Activated T-helper 1 cell treated with anti-CD3 and anti-CD28 coated beads, Interleukin-2, amount 50 U/mL, for 16 hours (primary cell): ENCODE measurements at places on chromosomes 4 and X.

GRCh38 chrX:39164212-39164611, 363.0 kb downstream of the MID1IP1 start:
- no peak for DNase-seq

- DNase-seq: no peak
Observed at GRCh38 chr4:27084685-27085361, 224.2 kb downstream of the STIM2 start.

- DNase-seq: no peak
Observed at GRCh38 chr4:153494562-153494961, 28.4 kb downstream of the TMEM131L start.

DNA sequence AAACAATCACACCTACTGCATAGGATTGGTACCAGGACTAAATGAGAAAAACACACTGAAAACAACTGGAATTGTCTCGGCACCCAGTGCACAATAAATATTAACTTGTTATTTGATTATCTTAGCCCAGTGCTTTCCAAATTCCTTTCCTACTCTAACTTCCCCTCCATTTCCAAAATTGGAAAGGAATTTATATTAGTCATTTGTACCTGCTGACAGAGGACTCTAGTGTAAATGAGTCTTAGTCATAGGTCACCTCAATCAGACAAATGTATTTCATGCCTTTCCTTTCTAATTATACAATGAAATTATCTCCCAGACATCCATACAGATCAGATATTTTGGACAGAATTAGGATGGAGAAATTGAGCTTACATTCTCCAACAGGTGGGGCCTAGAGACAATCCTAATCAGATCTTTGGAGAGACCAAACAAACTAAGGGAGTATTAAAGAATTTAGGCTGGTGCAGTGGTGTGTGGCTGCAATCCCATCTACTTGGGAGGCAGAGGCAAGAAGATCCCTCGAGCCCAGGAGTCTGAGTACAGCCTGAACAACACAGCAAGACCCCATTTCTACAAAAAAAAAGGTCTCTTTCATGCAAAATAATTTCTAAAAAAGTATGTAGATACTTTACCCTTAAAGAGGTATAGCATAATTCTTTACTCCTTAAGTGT, 10.1 kb downstream of the SH3D19 start:
- no peak for DNase-seq

DNA sequence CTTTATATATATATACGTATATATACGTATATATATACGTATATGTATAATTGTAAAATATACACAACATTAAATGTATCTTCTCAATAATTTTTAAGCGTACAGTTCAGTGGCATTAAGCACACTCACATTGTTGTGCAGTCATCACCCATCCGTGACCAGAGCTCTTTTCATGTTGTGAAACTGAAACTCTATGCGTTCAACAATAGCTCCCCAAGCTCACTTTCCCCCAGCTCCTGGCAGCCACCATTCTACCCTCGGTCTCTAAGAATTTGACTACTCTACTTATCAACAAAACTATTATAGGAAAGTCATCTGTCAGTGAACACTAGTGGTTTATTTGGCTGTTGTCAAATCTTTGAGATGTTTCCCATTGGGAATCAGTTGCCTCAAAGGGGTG, 621.8 kb upstream of the GALNT7 start:
- DNase-seq: no peak

DNA sequence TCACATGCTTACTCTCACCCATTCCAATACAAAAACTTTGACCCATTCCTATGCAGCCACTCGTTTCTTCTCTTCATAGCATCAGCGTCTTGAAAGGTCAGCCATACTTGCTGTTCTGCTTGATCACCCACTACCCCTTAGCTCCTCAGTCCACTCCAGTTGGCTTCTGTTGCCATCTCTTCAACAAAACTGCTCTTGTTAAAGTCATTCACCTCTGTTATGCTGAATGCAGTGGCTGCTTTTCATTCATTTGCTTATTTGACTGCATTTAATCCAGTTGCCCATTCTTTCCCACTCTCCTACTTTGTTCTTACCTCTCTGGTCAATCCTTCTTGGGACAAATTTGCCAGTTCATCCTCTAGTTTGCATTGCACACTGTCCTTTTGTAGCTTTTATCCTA, 24.9 kb downstream of the CEP135 start:
- no peak for DNase-seq

DNA sequence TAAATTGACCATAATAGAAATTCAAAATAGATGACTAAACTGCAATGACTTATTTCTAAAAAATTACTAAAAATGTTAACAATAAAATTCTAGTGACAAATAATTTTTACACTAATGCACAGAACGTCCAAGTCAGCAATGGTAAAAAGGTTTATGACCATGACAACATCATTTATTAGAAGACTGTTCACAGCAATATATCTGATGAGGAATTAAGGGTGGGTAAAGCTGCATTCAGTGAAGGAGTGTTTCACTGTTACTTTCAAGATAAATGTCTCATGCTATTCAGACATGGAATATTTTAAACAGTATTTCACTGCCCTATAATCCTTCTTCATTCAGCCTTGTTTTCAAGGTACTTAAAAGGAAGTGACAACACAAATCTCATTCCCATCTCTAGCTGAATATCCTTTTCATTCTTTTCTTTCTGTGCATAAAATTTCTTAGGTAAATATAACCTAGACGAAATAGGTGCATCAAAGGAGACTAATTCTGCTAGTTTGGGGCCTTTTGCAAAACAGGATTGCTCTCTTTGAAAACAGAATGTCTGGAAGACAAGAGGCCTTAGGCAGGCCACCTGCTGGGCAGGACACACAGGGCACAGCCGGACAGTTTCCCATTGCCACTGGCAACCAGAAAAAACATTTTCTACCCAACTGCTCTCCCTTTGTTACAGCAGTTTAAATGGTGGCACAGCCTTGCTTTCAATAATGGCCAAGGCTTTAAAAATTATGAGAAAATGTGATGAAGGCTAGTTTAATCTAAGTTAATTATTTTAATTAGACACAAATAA, 600.3 kb downstream of the SPRY1 start:
- DNase-seq: no peak

GRCh38 chr4:87532907-87533306, 3.7 kb upstream of the SPARCL1 start:
- DNase-seq: no peak

DNA sequence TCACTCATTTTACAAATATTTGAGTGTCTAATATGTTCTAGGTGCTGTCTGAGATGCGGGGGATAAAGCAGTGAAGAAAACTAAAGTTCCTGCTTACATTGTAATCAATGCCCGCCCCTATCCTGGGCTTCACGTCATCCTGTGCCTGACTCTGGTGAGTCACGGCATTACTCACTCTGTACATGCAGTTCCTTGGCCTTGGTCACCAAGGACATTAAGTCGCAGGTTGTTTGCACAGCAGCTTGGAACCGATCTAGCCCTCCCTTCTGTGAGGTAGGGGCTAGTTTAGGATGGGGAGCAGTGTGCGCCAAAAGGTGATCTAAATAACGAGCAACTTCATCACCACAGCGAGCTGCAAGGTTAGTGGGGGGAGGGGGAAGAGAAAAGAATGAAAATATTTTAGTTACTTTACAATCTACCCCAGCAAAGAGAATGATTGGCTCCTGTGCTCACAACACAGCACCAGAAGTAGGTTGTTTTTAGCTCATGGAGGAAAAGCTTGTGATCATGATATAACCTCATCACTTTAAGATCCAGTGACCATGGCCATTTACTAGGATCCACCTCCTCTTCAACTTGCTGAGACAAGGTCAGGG, 48.0 kb upstream of the HDAC8 start:
- no peak for DNase-seq

DNA sequence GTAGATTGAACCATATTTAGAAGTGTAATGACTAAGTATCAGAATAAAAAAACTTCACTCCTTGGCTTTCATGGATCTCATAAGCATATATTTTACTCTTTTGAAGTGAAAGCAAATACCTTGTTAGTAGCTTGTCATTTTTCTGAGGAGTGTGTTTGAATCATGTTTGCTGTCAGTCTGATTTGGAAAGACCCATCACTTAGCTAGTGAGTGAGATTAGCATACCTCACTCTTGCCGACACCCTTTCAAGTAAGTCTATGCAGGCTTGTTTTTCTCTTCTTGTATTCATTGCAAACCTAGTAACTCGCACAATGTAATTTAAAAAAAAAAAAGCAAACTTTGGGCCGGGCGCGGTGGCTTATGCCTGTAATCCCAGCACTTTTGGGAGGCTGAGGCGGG, 360.0 kb downstream of the ARHGAP24 start:
- DNase-seq: no peak

DNA sequence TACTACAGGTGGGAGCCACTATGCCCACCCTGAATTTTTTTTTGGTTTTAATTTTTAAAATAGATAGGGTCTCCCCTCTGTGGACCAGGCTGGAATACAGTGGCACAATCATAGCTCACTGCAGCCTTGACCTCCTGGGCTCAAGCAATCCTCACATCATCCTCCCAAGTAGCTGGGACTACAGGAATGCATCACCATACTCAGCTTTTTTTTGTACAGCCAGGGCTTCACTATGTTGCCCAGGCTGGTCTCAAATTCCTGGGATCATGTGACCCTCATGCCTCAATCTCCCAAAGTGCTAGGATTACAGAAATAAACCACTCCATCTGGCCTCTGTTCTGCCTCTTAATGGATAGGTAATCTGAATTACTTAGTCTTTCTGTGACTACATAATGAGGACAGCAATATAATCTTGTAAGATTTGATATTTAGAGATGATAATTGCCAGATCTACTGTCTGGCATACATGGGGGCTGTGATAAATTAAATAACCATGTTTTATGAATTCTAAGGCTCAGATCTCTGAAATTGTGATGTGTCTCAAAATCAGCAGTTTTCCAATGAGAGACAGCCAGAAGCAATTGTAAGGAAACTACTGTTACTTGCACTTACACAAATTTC, 26.7 kb downstream of the PDS5A start:
- DNase-seq: no peak

DNA sequence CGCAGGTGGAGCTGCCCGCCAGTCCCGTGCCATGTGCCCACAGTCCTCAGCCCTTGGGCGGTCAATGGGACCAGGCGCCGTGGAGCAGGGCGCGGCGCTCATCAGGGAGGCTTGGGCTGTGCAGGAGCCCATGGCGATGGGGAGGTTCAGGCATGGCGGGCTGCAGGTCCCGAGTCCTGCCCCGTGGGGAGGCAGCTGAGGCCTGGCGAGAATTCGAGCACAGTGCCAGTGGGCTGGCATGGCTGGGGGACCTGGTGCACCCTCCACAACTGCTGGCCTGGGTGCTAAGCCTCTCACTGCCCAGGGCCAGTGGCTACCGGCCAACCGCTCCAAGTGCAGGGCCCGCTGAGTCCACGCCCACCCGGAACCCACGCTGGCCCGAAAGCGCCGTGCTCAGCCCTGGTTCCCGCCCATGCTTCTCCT, 646.5 kb downstream of the GABRG1 start:
- DNase-seq: no peak

- no peak for DNase-seq
Observed at GRCh38 chr4:5026371-5026770, 7.1 kb upstream of the CYTL1 start.

DNA sequence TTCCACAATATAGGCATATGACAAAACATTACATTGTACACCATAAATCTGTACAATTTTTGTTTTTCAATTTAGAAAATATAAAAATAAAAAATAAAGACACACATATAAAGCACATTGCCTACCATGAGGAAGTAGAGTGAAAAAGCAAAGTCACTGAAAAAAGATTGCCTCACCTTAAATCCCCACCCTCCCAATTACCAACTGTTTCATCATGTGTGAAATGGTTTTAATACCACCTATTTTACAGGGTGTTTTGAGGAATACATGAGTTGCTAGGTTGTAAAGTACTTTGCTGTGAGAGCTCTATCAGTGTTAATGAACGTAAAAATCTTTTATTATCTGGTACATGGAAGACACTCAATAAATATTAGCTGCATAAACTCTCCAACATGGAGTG, 373.6 kb upstream of the NDST3 start:
- no peak for DNase-seq

DNA sequence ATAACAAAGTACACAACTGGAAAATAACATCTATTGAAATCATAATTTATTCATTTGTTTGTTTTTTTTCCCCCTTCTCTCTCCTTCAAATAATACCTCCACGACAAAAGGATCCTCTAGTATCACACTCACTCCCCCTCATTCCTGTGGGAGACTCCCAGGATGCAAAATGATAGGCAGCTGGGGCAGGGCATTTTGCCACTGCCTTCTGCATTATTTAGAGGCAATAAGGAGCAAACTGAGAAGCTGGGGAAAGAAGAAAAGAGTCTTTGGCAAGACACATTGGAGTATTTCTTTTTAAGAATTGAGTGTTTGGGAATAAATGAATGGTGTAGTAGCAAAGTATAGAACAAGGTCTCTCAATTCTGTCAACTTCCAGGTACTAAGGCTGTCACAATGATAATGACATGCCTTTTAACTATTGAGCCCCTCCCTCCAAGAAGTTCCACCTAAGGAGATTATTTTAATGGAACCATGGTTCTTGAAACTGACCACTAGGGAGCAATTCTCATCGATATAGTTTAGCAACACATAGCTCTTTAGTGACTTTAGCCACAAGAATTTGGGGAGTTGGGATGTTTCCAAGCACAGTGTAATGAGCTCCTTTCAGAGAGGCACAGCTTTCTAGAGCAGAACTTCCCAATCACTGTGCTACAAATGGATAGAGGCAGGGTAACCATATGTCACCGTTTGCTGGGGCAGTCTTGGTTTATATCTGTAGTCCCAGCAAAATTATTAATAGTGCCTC, 303.3 kb downstream of the FRMPD4 start:
- no peak for DNase-seq

- DNase-seq: no peak
Observed at GRCh38 chr4:146371812-146372211, 149.9 kb downstream of the SLC10A7 start.

DNA sequence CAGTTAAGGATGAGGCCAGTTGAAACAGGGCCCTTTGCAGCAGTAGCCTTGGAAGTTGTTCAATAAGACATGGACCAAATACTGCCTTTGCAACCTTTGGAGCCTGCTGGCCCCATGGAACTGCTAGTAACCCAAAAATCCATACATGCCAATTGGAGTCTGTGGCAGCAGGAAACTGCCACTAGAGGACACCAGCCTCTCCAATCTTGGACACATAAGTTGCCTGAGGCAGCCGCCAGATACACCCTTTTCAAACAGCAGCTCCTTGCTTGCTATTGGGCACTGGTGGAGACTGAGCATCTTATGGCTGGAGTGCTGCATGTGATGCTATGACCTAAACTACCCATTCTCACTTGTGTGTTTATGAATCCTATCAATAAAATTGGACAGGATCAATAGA, 14.8 kb upstream of the LAP3 start:
- no peak for DNase-seq

- DNase-seq: no peak
Observed at GRCh38 chr4:184397516-184398163, 76.7 kb downstream of the IRF2 start.

DNA sequence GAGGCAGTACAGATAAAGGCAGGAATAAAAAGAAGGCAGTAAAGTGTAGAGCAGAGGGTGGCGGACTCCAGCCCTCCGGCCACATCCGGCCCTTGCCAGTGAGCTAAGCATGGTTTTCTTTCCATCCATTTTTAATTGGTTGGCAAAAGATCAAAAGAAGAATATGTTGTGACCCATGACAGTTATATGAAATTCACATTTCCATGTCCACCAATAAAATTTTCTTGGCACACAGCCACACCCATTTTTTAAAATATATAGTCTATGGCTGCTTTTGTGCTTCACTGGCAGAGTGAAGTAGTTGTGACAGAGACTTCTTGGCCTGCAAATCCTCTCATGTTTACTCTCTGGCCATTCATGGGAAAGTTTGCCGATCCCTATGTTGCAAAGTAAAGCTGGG, 29.8 kb downstream of the SLC9A6 start:
- no peak for DNase-seq

GRCh38 chr4:6732441-6733357, 16.7 kb downstream of the BLOC1S4 start:
- no peak for DNase-seq

- no peak for DNase-seq
Observed at GRCh38 chr4:30882443-30882842, 162.3 kb downstream of the PCDH7 start.
